Spinal cord (tissue), 10 donors: ENCODE measurements at places on chromosomes 2 and 18.

GRCh38 chr2:31413862-31414550, 536 bp downstream of the XDH start:
- DNase-seq = peak; percentile 65

- DNase-seq = peak; percentile 94
Measured at GRCh38 chr2:181680055-181680936, at the start of gene NEUROD1. TSS of gene NEUROD1 (minus strand) at chr2:181680517. CDS start at chr2:181678860, 1,657 bp downstream.

DNA sequence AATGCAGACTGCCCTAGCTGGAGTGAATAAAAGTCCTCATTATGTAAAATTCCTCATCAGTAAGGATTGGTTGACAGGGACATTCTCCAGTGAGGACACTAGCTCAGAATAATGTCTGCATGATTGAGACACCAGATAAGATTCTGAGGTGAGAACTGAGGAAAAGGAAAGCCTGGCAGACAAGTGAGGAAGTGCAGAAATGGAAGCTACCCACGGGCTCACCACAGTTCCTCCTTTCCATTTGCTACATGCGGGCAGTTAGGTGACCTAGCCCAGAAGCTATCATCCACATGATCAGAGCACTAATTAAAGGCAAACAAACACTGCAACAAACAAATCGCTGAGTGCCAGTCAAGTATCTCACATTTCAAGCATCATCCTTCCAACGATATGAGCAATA, 27.7 kb downstream of the NETO1 start:
- DNase-seq = no peak

DNA sequence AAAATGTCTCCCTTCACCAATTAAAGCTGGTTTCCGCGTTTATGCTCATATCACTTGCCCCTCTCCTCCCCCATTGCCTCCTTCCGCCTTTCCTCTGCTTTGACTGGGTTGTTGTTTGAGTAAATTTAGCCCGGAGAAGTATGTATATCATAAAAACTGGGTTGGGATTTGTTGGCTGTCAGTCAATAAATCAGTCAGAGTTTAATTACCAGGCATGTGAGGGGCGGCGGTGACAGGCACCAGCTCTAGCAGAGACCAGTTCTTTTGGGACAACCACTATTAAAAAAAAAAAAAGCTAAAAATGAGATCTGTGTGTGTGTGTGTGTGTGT, 382.4 kb upstream of the SMIM21 start:
- DNase-seq = no peak

GRCh38 chr18:8424917-8425725, 184.1 kb upstream of the RAB12 start:
- no peak for DNase-seq

DNA sequence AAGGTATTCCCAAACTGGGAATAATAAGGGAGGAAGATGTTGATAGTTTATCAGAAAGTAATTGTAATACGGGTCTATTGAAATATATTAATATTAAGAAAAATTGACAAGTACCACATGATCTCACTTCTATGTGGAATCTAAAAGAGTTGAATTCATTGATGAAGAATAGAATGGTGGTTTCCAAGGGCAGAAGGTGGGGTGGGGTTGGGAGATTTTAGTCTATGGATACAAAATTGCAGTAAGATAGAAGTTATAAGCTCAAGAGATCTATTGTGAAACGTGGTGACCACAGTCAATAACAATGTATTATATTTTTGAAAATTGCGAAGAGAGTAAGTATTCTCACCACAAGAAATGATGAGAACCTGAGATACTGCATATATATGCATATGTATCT, 38.9 kb downstream of the COL3A1 start:
- DNase-seq = no peak

GRCh38 chr2:64500549-64500948, 23.6 kb upstream of the AFTPH start:
- no peak for DNase-seq

DNA sequence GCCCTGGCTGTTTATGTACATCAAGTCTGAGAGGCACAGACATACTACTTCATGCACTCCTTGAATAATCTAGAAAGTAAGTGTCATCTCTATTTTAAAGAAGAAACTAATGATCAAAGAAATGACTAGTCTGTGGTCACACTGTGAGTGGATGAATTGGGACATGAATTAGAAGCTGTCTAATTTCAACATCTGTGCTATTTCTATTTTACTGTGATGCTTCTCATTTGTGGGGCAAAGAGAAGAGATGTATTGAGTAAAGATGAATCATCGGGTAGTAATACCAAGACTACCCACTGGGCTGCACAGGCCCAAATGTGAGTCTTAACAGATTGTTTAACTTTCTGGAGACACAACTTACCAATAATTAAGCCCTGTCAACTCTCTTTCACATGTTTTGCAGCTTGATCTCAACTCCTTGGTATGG, 42.4 kb upstream of the MTIF2 start:
- DNase-seq = no peak

- no peak for DNase-seq
Measured at GRCh38 chr2:145086910-145087309, 567.0 kb upstream of the ZEB2 start.

DNA sequence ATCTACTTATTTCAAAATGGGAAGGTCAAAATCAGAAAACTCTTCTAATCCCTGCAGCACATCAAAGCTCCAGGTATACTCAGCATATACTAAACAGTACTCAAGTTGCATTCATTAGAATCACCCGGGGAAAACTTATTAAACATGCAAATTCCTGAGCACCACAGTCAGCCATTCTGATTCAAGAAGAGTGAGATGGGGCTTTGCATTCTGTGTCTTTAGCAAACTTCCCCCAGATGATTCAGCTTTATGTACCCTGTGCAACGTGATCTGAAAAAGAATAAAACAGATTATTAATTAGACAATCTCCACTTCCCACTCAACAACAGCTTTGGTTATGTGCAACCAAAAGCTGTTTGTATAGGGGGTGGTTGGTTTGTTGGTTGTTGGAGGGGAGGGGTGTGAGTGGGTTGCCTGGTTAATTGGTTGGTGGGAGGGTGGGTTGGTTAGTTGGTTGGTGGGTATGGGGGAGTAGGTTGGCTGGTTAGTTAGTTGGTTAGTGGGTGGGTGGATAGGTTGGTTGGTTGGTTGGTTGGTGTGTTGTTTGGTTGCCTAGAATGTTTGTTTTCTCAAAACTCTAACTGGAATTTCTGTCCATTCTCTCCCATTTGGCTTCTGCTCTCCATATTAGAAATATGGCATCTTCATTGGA, 112.5 kb upstream of the AGAP1 start:
- no peak for DNase-seq

GRCh38 chr2:120237491-120237902, 14.3 kb upstream of the TMEM185B start:
- DNase-seq = no peak

DNA sequence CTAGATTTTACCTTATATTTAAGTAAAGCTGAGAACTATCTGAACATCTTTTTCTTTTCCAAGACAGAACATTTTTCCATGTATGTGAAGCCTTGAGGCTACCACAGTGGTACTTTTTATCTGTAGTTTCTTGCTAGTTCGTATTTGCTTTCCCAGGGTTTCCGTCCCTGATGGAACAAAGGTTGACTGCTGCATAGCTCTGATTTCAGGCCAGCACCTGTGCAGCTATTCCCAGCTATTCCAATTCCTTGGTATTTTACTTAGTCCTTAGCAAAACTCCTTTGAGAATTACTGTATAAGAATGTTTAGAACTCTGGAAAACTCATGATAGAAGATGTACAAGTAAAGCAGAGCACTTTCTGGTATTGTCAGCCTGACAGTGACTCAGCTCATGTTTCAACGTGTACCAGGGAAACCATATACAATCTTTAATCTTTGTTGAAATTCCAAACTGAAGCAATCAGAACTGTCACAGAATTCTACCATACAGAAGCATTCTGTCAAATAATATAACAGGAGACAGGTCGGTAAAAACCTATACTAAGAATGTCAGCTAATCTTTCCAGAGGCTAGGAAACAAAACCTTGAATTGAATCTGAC, 162.2 kb downstream of the PKP4 start:
- DNase-seq = no peak

GRCh38 chr18:79548621-79548985, 131.0 kb upstream of the CTDP1 start:
- no peak for DNase-seq

DNA sequence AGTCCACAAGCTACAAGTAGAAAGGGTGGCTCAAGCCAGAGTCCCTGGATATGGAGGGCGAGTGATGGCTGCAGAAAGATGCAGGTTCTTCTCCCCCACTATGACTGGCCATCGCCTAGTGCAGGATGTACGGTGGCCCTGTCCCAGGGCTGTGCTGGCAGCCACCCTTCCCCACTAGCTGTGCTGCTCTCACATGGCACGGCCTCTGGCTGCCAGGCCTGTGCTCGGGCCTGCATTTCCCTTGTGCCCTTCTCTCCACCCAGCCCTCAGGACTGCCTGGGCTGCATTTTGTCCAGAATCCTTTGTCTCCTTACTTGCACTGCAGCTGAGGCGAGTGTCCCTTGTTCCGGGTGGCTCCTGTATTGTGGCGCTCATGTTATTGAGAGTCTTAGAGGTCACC, 1.6 kb upstream of the RAMP1 start:
- DNase-seq = no peak

GRCh38 chr2:215554689-215555498, 119.0 kb upstream of the FN1 start:
- DNase-seq = no peak

GRCh38 chr2:138182250-138182936, 218.1 kb downstream of the HNMT start:
- DNase-seq = peak; percentile 93

GRCh38 chr18:13393338-13393737, 174.8 kb downstream of the LDLRAD4 start:
- peak; percentile 63 for DNase-seq

DNA sequence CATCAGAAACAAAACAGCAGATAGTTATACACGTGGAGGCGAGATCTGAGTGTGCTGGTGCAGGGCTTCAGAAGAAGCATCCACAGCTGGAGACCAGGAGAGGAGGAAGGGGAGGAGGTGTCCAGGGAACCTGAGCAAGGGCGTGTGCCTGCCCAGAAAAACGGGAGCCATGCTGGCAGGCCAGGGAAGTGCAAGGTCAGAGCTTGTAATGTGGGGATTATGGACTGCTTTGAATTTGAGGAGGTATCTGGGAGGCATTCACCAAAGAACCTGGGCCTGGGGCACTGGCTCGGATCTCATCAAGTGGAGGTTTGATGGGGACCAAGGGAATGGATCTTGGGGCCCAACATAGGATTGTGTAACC, 12.6 kb downstream of the PSD4 start:
- no peak for DNase-seq

- DNase-seq = no peak
Measured at GRCh38 chr2:44752761-44753160, 188.7 kb upstream of the SIX3 start.

DNA sequence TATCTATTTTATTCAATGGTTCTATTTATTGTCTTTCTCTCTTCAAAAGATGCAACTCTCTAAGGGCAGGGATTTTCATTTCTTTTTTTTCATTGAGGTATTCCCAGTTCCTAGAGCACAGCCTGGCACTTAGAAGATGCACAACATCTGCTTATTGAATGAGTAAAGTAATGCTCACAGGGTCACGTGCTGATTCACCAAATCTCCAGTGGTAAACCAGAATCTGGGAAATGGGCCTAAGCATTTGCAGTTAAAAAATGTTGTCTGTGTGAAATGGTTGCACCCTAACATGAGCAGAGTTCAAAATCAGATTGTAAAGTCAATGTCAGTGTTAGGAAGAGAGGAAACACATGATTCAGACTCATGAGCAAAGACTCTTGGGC, 15.8 kb downstream of the SLC8A1 start:
- no peak for DNase-seq
